ENCODE measurements at places on chromosomes 1 and 21. TPM values are rescaled to one million over a fixed set of nuclear protein-coding genes. Genes with fewer than 3 reads are reported as not detected.

- no peaks in the 10 kb centered on the region for H3K4me1 ChIP-seq
- H3K4me3 ChIP-seq = no peak overlapping the region
- no peak for DNase-seq
- H3K36me3 ChIP-seq = no peaks in the 10 kb centered on the region
- peaks cover 6% of the 10 kb centered on the region for H3K27me3 ChIP-seq
Observed at GRCh38 chr1:109438798-109439297, 12.6 kb upstream of the PSMA5 start.

DNA sequence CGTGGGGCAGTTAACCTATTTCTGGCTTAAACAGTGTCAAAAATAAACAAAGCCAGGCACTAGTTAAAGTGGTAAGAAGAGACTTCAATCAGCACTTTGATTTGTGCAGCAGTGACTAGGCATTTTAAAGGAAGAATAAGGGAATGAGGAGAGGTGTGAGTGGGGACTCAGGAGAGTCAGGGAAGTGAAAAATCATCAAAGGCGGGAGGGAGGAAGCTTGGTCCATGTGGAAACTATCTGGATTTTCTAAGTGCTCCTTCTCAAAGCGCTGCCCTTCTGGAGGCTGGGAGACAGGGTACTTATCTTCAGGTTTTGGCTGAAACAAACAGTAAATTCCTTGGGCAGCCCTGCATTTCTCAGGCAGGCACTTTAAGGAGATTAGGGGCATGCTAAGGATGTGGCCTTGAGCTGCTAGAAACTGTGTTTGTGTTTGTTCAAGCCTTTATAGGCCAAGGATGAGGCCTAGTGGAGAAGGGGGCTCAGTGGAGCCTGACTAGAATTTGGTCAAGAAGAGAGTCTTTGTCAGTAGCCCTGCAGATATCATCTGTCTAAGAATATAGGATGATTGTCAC lies 486.5 kb downstream of the SIPA1L2 start:
- H3K36me3 ChIP-seq = no peaks in the 10 kb centered on the region
- no peak overlapping the region for H3K4me3 ChIP-seq
- H3K27ac ChIP-seq = peak overlapping the region; percentile 82
- peaks cover 7% of the 10 kb centered on the region for H3K4me1 ChIP-seq
- H3K27me3 ChIP-seq = peaks cover 5% of the 10 kb centered on the region

- H3K4me3 ChIP-seq = no peak overlapping the region
- H3K27ac ChIP-seq = no peak overlapping the region
- no peaks in the 10 kb centered on the region for H3K36me3 ChIP-seq
- no peaks in the 10 kb centered on the region for H3K27me3 ChIP-seq
- peaks cover 21% of the 10 kb centered on the region for H3K4me1 ChIP-seq
Observed at GRCh38 chr21:38921511-38922251, 116.0 kb downstream of the ETS2 start.

DNA sequence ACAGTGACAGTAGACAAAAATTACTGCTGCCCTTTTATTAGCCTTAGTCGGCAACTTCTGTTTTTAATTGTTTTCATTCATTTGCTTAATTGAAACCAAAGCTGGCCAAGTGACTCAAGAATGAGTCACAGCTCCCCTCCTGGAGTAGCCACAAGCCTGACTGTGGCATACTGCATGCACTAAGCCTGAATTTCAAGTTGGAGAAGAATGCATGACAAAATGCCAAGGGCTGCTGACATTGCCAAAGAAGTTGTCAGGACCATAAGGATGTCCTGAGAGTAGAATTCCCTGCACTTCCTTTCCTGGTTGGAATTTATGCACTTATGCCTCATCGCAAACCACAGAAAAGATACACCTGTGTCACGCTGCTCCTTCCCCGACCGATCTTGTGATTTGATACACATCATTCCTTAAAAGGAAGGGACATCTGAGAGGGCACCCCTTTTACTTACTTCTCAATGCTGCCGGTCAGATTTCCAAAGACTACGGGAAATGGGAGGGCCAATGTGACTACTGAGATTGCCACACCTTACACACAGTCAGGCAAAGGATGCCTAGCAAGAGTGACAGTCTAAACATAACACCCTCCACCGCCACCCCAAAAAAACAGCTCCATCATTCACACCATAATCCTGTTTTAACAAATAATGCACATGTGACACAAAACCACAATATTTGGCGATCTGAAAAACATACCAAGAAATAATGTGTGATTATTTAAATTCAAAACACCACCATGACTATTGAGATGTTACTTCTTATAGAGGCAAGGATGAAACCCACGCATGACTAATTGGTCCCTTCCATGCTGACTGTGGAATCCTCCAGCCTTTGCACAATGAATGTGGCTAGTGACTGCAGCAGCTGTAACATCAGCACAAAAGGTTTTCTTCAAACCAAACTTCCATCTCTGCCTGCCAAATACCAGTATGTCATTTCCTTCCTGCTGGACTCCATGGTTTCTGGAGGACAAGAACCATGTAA lies 28.2 kb downstream of the VAV3 start:
- no peak overlapping the region for H3K27ac ChIP-seq
- H3K27me3 ChIP-seq = peaks cover 84% of the 10 kb centered on the region
- H3K4me1 ChIP-seq = peaks cover 5% of the 10 kb centered on the region

DNA sequence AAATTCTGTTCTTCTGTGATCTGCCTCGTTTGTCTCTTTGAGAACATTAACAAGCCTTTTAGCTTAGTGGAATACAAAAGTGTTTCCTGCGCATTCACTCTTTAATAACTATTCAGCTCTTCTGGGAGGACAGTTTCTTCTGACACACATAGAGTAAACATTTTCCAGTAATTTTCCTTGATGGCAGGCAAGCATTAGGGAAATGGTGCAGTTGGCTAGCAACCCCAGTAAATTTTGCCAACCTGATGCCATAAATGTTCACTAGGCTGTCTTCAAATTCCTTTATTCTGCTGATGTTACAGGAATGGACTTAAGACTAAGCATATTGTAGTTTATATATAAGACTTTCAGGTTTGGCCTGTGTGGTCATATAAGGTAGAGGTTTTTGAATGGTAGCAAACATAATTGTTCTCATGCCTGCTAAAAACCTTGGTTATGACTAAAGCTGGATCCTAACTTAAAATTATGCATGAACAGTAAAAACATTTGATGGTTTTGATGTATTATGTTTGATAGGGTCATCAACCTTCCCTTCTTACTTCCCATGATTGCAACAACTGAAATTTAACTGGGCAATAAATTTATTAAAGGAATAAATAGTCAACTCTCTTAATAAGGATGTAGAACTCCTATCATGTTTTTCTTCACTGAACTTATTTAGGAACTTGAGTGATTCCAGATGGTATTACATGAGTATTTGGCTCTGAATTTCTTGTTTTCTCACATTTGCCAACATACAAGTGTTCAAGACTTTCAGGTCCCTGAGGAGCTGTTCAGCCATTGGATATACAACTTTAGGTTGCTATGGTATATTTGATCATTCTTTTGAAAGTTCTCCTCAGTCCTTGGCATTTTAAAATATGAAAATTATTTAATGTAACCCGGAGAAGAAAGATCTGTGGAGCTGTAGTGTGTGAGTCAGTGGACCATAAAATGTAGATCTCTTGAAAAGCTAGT lies 223.4 kb downstream of the FMN2 start:
- H3K27me3 ChIP-seq = peaks cover 9% of the 10 kb centered on the region
- H3K4me3 ChIP-seq = no peak overlapping the region

DNA sequence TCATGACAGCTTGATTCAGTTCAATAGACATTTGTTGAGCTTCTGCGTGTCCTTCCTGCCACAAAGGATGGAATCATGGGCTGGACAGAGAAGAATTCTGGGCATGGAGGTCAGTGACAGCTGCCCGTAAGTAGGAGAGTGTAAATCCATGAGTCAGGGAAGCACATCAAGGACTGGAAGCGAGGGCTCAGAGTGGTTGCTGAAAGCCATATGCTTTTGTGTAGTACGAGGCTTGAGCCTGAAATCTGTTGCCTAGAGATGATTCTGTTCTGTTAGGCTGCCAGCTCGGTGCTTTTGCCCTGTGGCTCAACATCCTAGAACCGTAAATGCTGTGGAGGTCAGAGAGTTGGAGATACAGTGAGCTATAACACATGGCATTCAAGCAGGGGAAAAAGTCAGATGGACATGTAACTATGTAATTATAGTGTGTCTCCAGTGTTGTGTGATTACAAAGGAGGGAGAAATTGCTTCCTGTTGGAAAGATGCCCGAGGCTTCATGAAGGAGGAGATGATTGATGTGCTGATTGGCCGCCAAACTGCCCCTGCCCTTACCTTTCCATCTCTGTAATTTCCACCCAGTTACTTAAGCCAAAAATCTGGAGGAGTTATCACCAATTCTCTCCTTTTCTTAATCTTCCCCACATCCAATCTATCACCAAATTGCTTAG lies 92.8 kb upstream of the CACNA1E start:
- H3K4me3 ChIP-seq = no peak overlapping the region
- no peak overlapping the region for H3K27ac ChIP-seq
- H3K4me1 ChIP-seq = no peaks in the 10 kb centered on the region
- H3K27me3 ChIP-seq = peaks cover 68% of the 10 kb centered on the region

DNA sequence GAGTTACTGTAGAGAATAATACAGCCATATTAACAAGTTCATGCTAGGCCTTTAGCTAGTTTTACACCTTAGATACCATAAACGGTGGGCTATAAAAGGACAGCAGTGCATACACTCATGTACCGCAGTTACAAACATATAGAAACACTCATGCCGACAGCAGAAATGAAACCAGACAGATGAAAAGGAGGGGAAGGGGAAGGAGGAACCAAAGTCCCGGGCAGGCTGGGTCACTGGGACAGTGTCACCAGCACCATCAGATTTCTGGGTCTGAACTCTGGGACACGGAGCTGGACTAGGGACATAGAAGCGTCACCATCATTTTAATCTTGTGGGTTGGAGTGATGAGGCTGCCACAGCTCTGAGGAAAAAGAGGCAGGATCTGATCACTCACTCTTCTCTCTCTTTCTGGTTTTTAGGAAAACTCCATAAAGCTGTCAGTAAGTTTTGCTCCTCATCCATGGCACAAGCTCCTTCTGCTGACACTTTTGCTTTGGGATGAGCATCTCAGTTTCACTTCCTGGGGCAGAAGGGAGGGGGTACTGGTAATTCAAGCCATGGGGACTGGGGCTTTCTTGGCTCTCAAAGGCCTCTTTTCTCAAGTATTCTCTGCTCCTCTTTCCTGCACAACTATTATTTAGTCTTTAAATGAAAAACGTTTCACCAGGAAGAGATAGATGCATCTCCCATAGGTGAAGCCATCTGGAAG lies 7.8 kb upstream of the ZNF691 start:
- no peaks in the 10 kb centered on the region for H3K27me3 ChIP-seq
- H3K4me1 ChIP-seq = peaks cover 9% of the 10 kb centered on the region
- DNase-seq = no peak
- H3K4me3 ChIP-seq = no peak overlapping the region
- H3K27ac ChIP-seq = no peak overlapping the region

- no peak overlapping the region for H3K4me3 ChIP-seq
- H3K36me3 ChIP-seq = peaks cover 3% of the 10 kb centered on the region
- no peaks in the 10 kb centered on the region for H3K27me3 ChIP-seq
- peak overlapping the region; percentile 62 for H3K27ac ChIP-seq
- peaks cover 43% of the 10 kb centered on the region for H3K4me1 ChIP-seq
Observed at GRCh38 chr1:156103521-156103947, 11.0 kb upstream of the LMNA start.

GRCh38 chr1:24263211-24263610 lies 55.9 kb upstream of the GRHL3 start:
- DNase-seq = no peak
- no peak overlapping the region for H3K4me3 ChIP-seq
- H3K27ac ChIP-seq = no peak overlapping the region
- H3K36me3 ChIP-seq = no peaks in the 10 kb centered on the region
- H3K4me1 ChIP-seq = no peaks in the 10 kb centered on the region

- H3K27me3 ChIP-seq = no peaks in the 10 kb centered on the region
- H3K27ac ChIP-seq = peak overlapping the region; percentile 39
- peaks cover 17% of the 10 kb centered on the region for H3K4me1 ChIP-seq
- no peak overlapping the region for H3K4me3 ChIP-seq
- DNase-seq = no peak
Observed at GRCh38 chr1:232996143-232996542, 45.7 kb downstream of the NTPCR start.

- peaks cover 9% of the 10 kb centered on the region for H3K36me3 ChIP-seq
- peak overlapping the region; percentile 69 for H3K27ac ChIP-seq
- no peak for DNase-seq
- no peaks in the 10 kb centered on the region for H3K27me3 ChIP-seq
Observed at GRCh38 chr1:228275179-228275429, 67.3 kb downstream of the OBSCN start.

DNA sequence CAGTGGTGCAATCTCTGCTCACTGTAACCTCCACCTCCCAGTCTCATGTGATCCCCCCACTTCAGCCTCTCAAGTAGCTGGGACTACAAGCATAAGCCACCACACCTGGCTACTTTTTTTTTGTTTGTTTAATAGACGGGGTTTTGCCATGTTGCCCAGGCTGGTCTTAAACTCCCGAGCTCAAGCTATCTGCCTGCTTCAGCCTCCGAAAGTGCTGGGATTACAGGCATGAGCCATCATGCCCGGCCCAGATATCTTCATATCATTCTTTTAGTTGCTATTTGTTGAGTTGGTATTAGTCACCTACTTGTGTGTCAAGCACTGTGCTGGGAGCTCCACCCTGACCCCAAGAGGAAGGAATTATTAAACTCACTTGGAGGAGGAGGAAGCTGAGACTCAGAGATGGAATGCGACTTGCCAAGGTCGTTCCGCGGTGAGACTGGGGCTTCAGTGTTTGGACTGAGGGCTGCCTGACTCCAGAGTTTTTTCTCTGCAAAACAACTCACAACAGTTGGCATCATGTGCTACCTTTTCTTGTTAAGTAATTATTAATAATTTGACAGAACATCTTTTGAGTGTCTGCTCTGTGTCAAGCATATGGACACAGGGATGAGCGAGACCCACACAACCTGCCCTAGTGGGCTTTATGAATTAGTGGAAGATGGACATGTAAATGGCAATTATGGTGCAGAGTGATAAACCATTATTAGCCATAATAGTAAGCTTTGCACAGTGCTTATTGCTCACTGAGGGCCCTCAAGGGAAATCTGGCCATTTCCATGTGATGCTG lies 132.0 kb downstream of the FOXD2 start:
- peak overlapping the region; percentile 46 for H3K27ac ChIP-seq
- H3K36me3 ChIP-seq = no peaks in the 10 kb centered on the region
- H3K4me3 ChIP-seq = peak overlapping the region; percentile 25
- peaks cover 47% of the 10 kb centered on the region for H3K27me3 ChIP-seq
- no peak for DNase-seq
- peaks cover 8% of the 10 kb centered on the region for H3K4me1 ChIP-seq

- H3K27me3 ChIP-seq = peaks cover 82% of the 10 kb centered on the region
- H3K27ac ChIP-seq = no peak overlapping the region
- DNase-seq = no peak
- H3K4me1 ChIP-seq = peaks cover 4% of the 10 kb centered on the region
- no peak overlapping the region for H3K4me3 ChIP-seq
Observed at GRCh38 chr1:37031871-37032270, 2.4 kb downstream of the GRIK3 start.

GRCh38 chr1:30881319-30882181 lies 27.0 kb downstream of the SDC3 start:
- DNase-seq = no peak
- no peak overlapping the region for H3K4me3 ChIP-seq
- H3K27me3 ChIP-seq = no peaks in the 10 kb centered on the region
- H3K36me3 ChIP-seq = no peaks in the 10 kb centered on the region

PGLYRP3 gene
- total RNA-seq = not detected

CLCA2 gene
- not detected for total RNA-seq

CHODL gene
- total RNA-seq = 0.51 TPM

SRRM1 gene
- 199 TPM for total RNA-seq

DNASE2B gene
- 0.26 TPM for total RNA-seq

PKLR gene
- total RNA-seq = 0.57 TPM

TIE1 gene
- 1.2 TPM for total RNA-seq

NKAIN1 gene
- total RNA-seq = 15.5 TPM

SPRR1B gene
- total RNA-seq = not detected

EXO1 gene
- 16.2 TPM for total RNA-seq

AKR7A3 gene
- total RNA-seq = 2.7 TPM

LCE1B gene
- total RNA-seq = not detected

DNAJC11 gene
- 64.1 TPM for total RNA-seq
